Fibroblast of the aortic adventitia (primary cell): ENCODE measurements at places on chromosomes 4 and X.

DNA sequence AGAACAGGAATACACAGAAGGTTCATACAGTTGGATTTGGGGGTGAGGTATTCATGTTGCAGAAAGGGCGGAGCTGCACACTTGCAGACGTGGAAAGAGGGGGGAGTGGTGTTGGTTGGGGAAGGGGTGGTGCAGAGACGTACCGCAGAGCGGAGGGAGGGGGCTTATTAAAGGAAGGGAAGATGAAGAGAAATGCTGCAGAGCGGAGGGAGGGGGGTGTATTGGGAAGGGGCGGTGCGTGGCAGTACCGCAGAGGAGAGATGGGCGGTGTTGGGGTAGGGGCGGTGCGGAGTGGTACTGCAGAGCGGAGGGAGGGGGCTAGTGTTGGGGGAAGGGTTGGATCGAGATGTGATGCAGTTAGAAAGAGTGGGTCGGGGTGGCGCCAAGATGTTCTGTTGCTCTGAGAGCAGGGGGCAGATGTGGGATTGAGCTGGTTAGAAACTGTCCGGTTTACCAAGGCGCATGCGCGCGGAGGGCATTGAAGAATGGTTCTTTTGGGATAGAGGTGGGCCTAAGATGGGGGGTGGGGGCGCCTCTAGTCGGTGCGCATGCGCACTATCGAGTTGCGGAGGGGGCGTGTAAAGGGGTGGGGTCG lies 900 bp downstream of the TRO start:
- DNase-seq, result peak; percentile 77

- no peak for DNase-seq
Observed at GRCh38 chrX:115419069-115419468, 129.6 kb downstream of the LUZP4 start.

DNA sequence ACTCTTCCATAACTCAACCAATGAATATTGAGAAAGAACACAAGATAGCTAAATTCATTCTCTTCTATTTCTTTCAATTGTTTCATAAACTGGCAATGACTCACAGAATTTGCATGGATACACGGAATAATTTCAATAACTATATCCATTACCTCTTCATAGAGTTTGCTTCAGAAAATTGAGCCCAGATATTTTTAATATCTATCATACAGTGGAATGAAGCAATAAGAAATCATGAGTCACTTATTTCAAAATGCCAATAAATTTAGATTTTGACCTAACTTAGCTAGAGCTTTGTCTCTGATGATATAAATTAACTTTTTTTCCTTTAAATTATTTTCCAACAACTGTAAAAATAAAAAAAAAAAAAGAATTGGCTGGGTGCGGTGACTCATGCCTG lies 22.2 kb upstream of the MANBA start:
- DNase-seq, result peak; percentile 19

DNA sequence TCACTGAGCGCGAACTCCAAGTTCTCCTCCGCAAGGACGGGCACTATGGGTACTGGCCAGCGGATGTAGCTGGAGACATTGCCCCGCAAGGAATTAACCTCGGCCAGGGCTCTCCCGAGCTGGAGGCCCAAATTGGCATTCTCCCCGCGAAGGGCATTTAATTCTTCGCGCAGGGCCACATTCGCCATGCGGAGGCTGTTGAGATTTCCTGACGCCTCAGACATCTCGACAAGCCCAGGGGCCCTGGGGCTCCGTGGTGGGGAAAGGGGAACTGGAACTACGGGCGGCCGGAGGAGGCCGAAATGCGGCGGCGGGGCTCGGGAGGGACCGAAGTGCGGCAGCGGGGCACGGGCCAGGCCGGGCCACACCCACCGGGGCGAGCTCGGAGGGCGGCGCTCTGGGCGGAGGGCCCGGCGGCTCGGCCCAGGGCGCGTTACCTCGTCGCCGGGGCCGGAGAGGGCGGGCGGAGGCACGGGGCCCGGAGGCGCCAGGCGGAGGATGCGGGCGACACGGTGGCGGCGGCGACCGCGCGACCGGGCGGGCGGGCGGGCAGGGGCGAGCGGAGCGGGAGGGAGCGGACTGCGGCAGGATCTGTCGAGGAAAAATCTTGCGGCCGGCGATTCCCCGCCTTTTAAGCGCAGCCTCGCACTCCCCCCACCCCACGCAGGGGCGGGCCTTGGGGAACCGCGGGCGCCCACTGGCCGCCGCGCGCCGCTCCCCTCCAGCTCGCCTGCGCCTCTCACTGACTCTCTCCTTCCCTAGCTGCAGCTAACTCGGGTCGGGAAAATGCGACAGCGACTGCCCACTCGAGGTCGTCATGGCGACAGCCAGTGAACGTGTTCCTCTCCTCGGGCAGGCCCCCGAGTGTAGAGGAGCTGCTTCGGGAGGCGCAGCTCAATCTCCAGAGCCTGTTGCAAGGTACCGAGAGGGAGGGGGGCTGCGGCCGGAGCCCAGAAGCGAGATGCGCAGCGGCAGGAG lies at the start of gene RTL5:
Gene RTL5 (minus strand): TSS at position 599 of the 978 bp plus-strand sequence.
- peak; percentile 84 for DNase-seq

DNA sequence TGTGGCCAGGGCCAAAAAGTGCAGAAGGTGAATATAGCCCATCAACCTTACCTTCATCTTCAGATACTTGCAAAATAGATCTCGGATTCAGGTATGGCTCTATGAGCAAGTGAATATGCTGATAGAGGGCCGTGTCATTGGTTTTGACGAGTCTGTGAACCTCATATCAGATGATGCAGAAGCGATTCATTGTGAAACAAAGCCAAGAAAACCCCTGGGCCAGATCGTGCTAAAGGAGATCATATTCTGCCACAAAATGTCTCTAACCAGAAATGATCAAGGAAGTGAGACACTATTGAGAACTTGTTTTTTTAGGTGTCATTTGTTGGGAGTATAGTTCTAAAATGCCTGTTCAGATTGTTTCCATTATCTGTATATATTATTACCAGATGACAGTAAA lies 48.3 kb downstream of the PDK3 start:
- DNase-seq, result no peak

- DNase-seq, result peak; percentile 41
Observed at GRCh38 chrX:106932492-106932923, 12.3 kb downstream of the CLDN2 start.

DNA sequence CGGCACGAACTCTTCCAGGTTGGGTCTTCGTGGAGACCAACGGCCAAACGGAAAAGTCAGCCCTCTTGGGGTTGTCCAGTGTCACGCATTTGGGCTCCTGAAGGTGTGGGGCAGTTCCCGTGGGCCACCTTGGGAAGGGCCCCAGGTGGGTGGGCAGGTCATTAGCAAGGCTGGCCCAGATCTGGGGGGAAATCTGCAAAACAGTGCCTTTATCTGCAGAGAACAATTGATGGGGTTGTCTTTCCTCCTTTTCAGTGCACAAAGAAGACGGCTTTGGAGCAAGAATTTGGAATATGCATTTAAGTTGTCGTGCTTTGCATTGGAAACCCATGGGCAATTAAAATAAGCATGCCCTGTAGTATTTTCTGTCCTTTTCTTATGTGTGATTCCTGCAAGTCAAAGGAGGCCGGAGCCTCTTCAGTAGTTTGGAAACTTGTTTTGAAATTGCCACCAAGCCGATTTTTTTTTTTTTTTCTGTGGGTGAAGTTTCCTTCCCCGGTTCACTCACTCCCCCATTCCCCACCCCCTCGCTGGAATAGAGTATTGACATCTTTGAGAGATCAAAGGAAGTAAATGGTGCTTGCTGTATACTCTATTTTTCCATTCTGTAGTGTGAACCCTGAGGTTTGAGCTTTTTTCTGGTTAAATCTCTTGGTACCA lies 9.8 kb downstream of the ZIC3 start:
- no peak for DNase-seq
